ENCODE measurements at places on chromosomes 3 and 15. TPM values are rescaled to one million over a fixed set of nuclear protein-coding genes. Genes with fewer than 3 reads are reported as not detected.

The P2RY13 gene
- 2.6 TPM for total RNA-seq

The KY gene
- total RNA-seq, result 61.6 TPM

The CNOT10 gene
- total RNA-seq, result 30.3 TPM

The XYLB gene
- total RNA-seq, result 7.3 TPM

The CGNL1 gene
- total RNA-seq, result 11.5 TPM

The SLC15A2 gene
- total RNA-seq, result 33.4 TPM

The CAMK2N2 gene
- total RNA-seq, result not detected

The CHRD gene
- total RNA-seq, result 14.1 TPM

The MLH1 gene
- 53.8 TPM for total RNA-seq

The MAP2K5 gene
- 19.3 TPM for total RNA-seq

The CADM2 gene
- 4.2 TPM for total RNA-seq

The GPR15 gene
- total RNA-seq, result not detected

The EPHB3 gene
- total RNA-seq, result 27.7 TPM

The NR1D2 gene
- total RNA-seq, result 35.5 TPM

The A4GNT gene
- not detected for total RNA-seq

The ENTPD3 gene
- total RNA-seq, result 1.6 TPM

The GPR149 gene
- total RNA-seq, result not detected

The CDHR4 gene
- not detected for total RNA-seq

The MUSTN1 gene
- total RNA-seq, result 35.5 TPM

The EOMES gene
- total RNA-seq, result 0.52 TPM

The SPPL2A gene
- 33.4 TPM for total RNA-seq

The SLC22A14 gene
- total RNA-seq, result under 0.01 TPM

The SLC9C1 gene
- 1.0 TPM for total RNA-seq

The ANKUB1 gene
- not detected for total RNA-seq

The NPTN gene
- total RNA-seq, result 43.3 TPM

Data from skeletal muscle tissue (tissue), 5 donors.